ENCODE measurements at places on chromosomes 6 and 20.

DNA sequence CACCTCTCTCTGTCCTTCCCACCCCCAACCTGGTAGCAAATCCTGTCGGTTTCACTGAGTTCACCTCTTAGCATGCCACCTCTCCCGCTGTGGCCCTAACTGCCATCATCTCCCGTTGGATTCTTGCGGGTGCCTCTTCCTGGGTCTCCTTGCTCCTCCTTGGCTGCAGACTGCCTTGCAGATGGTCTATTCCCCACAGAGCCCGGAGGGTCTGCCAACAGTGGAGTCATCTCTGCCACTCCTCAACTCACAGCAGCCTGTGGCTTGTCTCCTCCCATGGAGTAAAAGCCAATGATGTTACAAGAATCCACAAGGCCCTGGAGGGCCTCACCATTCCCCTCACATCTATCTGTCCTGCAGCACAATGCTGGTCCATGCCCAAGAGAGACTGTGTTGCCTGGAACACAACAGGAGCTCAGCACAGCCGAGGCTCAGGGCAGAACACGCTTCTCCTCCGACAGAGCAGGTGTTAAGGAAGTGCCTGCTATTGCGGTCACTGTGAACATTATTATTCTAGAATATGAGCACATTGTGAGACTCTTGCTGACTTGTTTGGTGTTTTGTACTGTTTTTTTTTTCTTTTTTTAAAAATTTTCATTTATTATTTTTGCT lies 241.8 kb upstream of the SULF2 start:
- DNase-seq, result no peak

GRCh38 chr20:646107-646867 lies 6.7 kb downstream of the SRXN1 start:
- DNase-seq, result no peak

GRCh38 chr6:147366290-147366689 lies 142.2 kb upstream of the SAMD5 start:
- peak; percentile 46 for DNase-seq

GRCh38 chr20:41228858-41229257 lies 88.7 kb downstream of the ZHX3 start:
- DNase-seq, result no peak

GRCh38 chr6:24990236-24990845 lies 54.6 kb upstream of the RIPOR2 start:
- DNase-seq, result no peak

- no peak for DNase-seq
Observed at GRCh38 chr20:41224281-41224680, 86.9 kb downstream of the PLCG1 start.

GRCh38 chr20:54056762-54057639 lies 13.4 kb downstream of the BCAS1 start:
- DNase-seq, result no peak

GRCh38 chr6:163579111-163579879 lies 164.8 kb downstream of the QKI start:
- DNase-seq, result peak; percentile 51
